ENCODE measurements at places on chromosomes 11 and 22.
A peak's percentile ranks its signal among the peaks of the same experiment; 100 is the strongest.

- DNase-seq, result no peak
Measured at GRCh38 chr22:20131597-20131858, at the start of gene ZDHHC8. TSS of gene ZDHHC8 (plus strand) at chr22:20131804. CDS start at chr22:20131948, 144 bp downstream.

DNA sequence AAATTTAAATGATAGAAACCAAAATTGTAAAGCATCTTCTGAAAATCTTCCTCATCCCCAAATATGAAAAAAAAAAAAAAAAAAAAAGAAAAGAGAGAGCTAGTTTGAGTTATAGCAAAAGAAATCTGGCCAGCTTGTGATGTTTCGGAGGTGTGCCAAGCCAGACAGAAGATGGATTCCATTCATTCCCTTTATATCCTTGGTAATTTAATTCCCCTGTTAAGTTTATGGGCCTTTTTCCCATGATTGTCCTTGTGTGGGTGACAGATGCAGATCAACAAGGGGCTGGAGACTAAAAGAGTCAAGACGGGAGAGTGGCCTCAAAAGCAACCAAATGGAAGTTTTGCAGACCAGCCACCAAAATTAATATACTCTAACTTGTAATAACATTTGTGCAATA, 47.6 kb upstream of the PARVA start:
- DNase-seq, result no peak

DNA sequence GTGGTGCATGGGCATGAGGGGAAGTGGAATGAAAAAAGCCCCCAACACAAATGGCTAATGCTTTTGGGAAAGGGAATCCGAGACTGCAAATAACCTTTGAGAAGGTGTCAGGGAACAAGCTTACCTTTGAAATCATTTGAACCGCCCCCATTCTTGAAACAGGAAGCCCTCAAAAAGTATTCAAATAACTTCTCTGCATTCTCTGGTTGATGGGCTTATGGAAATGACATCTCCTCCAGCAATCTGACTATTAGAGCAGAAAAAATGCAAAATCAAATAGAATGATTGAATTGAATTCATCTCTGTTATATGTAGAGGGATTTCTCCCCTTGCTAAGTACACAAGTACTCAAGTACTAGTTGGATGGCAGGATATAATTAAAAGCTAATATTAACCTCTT, 409.9 kb downstream of the TMEM135 start:
- DNase-seq, result no peak

DNA sequence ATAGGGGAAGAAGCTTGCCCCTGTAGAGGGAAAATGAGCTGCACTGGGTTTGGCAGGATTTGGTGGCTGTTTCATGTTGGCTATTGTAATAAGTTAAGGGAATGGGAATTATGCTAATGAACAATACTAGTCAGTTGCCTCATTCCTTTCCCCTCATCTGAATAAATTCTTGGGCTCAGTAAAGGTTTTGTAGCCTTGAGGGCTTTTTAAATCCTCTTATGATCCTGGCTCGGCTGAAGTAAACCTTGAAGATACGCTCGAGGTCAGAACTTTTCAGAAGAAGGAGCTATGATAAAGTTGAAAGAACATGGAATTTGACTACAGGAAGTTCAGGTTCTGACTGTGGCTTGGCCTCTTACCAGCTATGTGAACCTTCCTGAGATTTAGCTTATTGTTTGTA, 448.7 kb downstream of the RAB38 start:
- no peak for DNase-seq

GRCh38 chr11:62959422-62959980, 25.3 kb downstream of the SLC22A6 start:
- no peak for DNase-seq

DNA sequence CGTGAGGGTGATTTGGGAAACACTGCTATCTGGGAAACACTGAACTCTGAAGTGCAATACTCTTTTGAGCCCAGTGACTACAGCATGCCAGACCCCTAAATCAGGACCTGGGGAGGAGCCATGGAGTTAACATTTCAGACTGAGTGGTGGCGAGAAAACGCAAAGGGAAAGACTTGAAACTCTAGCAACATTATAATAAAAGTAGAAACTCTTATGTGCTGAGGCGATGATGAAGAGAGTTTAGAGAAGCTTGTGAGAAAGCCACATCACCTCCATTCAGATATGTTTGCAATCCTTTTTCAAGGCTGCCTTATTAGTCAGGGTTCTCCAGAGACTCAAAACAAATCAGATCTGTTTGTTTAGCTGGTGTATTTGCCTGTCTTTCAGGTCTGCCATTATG, 1.9 kb downstream of the FEN1 start:
- DNase-seq, result no peak

- DNase-seq, result no peak
Measured at GRCh38 chr11:1966531-1966930, 19.4 kb downstream of the MRPL23 start.

DNA sequence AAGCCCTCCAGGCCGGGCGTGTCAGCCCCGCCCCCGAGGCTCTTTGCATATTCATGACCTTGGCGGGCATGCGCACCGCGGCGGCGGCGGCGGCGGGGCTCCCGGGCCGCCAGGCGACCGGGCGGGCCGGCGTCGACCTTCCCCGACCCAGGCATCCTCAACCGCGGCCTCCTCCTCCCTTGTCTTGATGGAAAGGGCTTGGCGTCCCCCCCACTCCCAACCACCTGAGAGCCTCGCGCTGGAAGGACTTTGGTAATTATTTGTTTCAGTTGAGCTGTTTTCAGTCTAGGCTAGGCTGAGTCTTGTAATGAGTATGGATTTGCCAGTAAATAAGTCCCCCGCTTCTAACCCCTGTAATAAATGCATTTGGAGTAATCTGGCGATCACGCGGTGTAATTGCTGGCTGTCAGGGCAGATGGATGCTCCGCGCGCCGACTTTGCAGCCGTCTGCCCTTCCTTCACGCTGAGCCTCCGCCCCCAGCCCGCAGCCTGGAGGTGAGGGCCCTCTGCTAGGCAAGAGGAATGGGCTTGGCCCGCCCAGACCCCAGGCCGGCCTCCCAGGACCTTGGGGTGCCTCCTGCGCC, 25.2 kb downstream of the FLRT1 start:
- DNase-seq, result peak; percentile 78

DNA sequence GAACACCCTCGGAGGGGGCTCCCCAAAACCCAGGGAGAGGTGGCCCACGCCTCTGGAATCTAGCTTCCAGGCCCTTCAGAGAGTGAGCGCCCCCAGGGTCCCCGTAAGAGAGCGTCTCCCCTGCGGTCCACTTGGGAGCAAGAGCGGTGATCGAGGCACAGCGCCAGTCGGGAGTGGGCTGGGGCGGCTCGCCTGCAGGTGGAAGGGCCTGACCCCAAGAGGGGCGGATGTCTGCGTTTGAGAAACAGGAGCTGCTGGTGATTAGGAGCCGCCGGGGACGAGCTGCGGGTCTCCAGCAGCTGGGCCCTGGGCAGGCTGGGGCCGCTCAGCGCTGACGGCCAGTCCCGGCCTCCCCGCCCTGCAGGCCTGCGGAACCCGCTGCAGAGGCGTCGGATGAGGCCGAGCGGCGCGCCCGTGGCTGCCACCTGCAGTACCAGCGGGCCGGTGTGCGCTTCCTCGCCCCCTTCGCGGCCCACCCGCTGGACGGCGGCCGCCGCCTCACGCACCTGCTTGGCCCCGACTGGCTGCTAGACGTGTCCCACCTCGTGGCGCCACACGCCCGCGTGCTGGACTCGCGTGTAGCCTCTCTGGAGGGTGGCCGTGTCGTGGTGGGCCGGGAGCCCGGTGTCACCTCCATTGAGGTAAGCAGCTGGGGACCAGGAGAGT, 10.0 kb downstream of the TMEM132A start:
- no peak for DNase-seq

DNA sequence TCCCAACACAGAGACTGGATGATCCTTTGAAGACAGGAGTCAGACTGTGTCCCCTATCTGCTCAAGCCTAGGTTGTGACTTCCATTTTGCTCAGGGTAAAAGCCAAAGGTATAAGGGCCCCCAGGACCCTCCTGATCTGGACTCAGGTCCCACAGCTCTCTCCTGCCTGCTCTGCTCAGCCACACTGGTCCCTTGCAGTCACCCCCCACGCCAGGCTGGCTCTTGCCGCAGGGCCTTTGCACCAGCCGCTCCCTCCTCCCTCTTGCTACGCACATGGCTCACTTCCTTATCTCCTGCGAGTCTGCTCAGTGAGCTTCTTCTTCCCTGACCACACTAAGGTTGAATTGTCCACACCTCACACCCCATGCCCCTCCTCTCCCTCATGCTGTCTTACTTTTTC, 28.4 kb upstream of the CACNG2 start:
- no peak for DNase-seq

DNA sequence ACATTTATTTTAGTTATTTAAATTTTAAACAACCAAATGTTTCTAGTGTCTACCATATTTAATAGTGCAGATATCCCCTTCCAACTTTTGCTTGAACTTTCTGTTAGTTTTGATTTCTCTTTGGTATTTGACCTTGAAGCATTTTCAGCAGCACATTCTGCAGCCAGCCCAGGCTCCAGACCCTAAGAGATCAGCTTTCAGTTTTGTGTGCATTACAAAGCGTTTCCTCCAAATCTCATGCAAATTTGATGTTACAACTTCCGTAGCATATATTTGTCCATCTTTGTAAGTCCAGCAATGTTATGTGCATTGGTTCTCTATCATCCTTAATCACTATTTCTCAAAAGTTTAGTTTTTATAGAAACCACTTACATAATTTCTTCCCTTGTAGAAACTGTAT, 14.6 kb upstream of the SERGEF start:
- no peak for DNase-seq

- no peak for DNase-seq
Measured at GRCh38 chr11:15769203-15769602, 587.1 kb downstream of the SOX6 start.

DNA sequence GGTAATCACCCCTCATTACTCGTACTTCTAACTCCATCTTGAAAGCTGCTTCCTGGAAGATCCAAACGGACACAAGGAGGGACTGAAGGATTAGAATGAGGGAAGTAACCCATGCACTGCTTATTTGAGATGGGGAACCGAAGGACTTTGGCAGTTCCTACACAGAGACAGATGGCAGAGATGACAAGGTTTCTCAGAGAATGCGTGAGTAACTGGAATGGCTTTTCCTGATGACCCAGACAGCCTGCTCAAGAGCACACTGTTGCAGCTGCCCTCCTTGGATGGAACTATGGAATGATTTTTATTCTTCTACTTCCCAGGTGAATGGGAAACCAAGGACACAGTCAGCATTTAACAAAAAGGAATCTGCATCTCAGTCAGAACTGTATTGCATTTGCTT, 7.3 kb downstream of the KCNJ11 start:
- no peak for DNase-seq

DNA sequence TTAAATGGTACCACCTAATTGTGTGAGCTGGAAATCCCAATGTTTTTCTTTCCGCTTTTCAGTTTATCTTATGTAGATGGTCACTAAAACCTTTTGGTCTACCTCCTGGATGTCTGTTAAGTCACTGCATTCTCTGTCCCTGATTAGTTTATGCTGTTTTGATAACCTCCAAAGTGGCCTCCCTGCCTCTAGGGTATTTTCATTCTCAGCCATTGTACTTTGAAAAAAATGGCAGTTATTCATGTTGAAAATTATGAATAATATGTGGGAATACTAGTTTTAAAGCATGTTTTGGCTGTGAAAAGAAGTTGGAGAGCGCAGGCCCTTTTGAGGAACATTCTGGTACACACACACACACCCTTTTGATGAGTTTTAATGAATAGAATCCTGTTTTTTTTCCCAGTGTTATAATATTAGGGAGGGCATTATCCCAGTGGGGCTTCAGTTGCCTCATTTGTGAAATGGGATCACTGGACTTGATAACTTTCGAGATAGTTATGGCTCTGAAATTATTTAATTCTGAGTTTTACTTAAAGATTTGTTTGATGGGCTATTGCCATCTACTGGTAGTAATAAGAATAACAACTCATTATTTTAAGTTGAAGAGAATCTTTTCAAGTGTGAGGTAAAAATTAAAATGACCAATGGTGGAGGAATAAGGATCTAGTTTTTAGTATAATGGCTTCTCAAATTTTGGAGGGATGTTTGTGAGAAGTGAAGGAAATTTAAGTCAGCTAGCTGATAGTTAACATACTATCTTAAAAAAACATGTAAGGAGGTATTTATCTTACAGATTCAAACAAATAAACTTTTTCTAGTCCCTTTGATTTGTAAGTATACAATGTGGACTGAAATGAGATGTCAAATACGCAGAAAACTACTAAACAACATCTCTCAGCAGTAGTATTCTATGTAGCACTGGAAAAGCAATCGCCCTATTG, 3.9 kb downstream of the FDX1 start:
- no peak for DNase-seq

DNA sequence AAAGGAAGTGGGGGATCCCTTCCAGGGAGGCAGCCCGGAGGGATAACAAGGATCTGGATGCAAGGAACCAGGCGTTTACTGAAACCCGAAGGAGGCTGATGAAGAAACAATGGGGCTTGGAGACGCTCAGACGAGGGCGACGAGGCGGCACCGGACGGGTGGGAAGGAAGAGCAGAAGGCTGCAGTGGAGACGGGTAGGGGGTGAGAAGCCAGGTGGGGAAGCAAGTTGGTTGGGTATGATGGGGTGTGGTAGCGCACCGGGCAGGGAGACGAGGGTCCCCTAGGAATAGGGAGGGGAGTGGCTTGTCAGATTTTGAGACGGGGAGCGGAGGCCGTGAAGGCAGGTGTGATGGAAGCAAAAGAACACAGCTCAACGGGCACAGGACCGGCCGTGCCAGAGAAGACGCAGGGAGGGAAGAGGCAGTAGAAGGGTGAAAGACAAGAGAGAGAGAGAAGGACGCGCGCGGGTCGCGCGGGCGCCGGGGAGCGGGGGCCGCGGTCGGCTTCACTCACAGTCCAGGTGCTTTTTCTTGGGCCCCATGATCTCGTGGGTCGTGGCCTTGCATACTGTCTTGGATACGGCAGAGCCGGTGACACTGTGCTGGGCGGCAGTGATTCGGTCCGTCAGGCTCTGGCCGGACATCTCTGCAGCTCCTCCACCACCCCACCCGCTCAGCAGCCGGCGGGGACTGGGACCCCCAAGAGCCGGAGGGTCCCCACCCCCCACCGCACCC, 579 bp downstream of the PICALM start:
- no peak for DNase-seq

DNA sequence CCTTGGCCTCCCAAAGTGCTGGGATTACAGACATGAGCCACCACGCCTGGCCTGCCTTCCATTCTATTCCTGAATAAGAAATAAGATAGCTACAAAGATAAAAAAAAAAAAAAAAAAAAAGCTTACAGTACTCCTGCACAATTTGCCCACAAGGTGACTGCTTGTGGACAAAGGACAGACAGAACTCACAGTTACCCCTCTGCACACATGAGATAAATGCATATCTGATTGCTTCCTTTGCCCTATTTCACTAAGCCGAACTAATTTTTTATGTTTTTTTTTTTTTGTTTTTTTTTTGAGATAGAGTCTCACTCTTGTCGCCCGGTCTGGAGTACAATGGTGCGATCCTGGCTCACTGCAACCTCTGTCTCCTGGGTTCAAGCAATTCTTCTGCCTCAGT, 23.6 kb upstream of the HSPA8 start:
- DNase-seq, result no peak
